Activated CD4-positive, alpha-beta T cell treated with anti-CD3 and anti-CD28 coated beads, Interleukin-2, Interleukin-4, amounts not matched to agents 100 ng/mL and 50 ng/mL, durations not matched to agents 16 hours and 8 hours (primary cell): ENCODE measurements at places on chromosomes 3 and 15.

GRCh38 chr3:173078525-173078924 is 62.5 kb downstream of the SPATA16 start:
- DNase-seq = no peak

DNA sequence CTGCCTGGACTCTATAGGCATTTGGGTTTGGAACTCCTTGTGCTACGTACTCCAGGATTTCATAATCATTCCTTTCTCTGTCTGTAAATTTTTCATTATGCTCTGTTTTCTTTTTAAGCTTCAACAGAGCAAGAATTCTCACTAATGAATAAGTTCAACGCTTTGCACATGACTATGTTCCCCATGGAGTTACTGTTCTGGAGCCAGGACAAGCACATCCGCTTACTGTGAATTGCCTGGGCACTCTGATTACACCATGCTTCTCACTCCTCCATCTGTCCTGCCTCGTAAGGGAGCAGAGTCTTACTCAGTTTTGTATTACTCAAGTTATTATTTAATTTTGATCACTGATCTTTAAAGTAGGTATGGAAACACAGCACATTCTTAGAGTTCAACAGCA is 472.7 kb downstream of the RAP2B start:
- DNase-seq = no peak

DNA sequence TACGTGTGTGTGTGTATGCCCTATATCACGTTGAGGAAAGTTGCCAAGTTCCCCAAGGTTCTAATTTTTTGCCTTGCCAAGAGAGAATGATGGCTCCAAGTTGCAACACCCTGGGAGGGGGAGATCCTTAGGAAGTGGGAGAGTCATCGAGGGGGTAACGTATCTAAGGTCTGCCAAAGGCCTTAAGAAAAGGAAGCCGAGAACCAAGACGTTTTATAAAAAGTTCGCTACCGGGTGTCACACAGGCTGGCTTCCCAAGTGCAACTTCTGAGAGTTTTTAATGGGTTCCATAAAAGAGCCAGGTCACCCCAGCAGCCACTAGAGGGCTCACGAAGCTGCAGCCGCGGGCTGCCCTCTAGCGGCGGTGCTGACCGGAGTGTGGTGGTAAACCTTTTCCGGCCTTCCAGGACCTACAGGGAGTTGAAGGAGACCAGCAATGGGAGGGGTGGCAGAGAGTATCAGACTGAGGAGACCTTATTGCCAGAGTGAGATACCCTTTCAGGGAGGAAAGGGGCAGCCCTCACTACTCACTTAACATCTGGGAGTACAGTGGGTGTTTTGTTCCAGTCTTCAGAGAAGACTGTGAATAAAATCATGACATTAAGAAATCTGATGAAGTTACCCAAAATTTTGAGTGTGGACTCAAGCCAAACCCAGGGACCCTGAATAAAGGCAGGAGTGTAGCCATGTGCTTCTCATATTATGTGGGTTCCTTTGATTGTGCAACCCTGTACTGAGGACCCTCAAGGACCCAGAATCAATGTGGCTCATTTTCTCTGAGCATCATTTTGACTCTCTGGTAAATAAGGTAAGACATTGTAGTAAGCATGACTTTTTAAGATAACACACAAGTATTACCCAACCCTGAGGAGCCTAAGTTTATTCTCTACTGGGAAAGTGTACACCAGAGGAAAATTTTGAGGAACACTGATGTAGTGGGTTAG is 2.5 kb upstream of the RFX7 start:
- peak; percentile 92 for DNase-seq

GRCh38 chr3:56836276-56837163 is 34.8 kb upstream of the ARHGEF3 start:
- no peak for DNase-seq

GRCh38 chr3:184752361-184752760 is 40.5 kb upstream of the MAGEF1 start:
- DNase-seq = no peak

- no peak for DNase-seq
These were observed 96.9 kb upstream of the PFN2 start for GRCh38 chr3:150067561-150067960.

DNA sequence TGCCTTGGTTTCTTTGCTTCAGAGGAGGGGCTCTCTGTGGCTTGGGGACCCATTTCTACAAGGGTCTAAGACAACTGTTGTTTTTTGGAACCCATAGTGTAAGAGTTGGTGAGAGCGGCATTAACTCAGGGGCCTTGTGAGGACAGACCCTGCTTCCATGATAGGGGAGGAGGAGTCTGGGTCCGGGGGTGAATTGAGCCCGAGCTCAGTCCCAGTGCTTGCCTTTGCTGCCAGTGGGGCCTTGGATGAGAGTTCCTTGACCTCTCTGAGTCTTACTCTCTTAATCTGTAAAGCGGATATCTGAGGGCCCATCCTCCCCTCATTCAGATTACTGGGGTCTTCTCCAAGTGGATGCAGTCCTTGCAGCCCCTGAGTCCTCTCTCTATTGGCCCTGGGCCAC is 74.2 kb downstream of the EEFSEC start:
- DNase-seq = no peak

- no peak for DNase-seq
These were observed 524.9 kb upstream of the PROK2 start for GRCh38 chr3:72309661-72310418.

DNA sequence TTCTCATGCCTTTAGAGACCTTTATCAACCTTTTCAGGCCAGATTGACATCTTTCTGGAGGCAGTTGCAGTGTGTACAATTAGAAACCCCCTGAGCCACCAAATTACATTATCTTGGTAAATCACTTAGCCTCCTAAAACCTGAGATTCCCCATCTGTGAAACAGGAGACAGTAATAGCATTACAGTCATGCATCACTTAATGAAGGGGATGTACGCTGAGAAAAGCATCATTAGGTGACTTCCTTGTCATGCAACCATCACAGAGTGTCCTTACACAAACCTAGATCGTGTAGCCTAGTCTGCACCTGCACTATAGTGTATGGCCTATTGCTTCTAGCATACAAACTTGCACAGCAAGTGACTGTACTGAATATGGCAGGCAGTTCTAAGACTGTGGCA is 400.8 kb upstream of the CNTN3 start:
- DNase-seq = no peak

DNA sequence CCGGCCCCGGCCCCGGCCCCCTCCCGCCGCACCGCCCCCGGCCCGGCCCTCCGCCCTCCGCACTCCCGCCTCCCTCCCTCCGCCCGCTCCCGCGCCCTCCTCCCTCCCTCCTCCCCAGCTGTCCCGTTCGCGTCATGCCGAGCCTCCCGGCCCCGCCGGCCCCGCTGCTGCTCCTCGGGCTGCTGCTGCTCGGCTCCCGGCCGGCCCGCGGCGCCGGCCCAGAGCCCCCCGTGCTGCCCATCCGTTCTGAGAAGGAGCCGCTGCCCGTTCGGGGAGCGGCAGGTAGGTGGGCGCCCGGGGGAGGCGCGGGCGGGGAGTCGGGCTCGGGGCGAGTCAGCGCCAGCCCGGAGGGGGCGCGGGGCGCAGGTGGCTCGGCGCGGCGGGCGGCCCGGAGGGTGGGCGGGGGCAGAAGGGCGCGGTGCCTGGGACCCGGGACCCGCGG is 352 bp downstream of the CHRD start:
- DNase-seq = no peak

GRCh38 chr3:113896930-113897329 is 50.9 kb upstream of the ZDHHC23 start:
- no peak for DNase-seq

DNA sequence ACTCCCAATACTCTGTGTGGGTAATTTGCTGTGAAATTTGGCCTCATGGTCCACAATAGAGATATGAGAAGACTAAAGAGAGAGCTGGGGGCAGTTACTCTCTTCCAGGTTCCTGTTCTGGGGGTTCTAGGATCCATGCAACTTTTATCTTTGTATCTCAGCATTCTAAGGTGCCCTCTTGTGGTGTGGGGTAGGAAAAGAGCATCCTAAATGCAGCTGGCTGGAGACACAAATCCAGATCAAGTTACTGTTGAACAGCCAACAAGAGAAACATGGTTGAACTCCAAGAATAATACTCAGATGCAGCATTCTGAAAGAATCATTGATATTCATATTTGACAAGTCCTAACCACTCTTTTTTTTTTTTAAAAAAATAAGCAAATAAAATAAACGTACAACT is 238.2 kb downstream of the GREM1 start:
- peak; percentile 6 for DNase-seq

DNA sequence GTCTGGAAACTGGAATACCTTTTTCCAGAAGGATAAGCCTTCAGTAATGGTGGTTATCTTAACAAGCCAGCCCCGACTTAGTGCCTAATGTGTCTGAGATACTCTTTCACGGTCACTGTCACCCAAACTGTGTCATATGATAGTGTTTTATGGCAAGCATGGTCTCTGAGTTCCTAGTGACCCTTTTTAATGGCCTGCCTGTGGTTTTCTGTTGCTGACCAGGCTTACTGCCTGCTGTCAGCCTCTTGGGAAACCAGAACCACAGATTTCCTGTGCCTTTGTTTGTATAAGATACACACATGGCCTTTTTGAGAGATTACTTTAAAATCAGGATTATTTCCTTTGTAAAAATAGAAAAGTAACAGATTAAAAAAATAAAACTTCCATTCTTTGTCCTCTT is 22.4 kb downstream of the HPS3 start:
- no peak for DNase-seq

DNA sequence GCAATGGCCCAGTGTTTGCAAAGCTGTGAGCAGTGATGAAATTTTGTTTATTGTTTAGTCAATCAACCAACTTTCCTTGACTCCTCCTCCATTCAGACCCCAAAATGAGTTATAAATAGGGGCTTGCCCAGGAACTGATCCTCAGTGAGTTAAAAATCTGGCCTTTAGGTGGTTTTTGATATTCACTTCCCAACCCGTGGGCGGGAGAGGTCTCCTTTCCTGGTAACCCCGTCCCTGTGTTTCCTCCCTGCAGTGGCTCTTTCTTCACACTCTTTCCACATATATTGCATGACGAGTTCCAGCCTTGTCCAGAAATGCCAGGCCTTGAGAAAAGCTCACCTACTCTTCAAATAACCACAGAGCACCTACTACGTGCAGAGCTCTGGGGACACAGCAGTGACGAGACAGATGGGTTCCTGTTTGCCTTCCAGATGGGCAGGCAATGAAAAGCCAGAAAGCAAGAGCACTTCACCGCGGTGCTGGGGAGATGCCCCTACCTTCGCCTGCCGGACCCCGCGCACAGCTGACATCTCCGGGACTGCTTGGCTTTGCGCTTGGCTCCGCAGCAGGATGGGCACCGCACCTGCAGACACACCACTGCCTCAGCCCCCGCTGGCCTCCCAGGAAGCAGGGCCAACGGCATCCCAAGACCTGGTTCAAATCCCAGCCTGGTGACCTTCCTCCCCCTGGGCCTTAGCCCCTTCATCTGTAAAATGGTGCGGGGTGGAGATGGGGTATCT is 17.2 kb downstream of the SSUH2 start:
- no peak for DNase-seq

GRCh38 chr15:74403991-74404563 is 29.7 kb downstream of the SEMA7A start:
- no peak for DNase-seq

DNA sequence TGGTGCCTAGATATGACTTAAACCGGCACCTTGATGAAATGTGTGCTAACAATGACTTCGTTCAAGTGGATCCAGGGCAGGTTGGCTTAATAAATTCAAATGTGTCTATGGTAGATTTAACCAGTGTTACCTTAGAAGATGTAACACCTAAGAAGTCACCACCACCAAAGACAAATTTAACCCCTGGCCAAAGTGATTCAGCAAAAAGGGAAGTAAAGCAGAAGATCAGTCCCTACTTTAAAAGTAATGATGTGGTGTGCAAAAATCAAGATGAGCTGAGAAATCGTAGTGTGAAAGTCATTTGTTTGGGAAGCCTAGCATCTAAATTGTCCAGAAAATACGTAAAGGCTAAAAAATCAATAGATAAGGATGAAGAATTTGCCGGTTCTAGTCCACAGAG is 1.1 kb downstream of the FAN1 start:
- DNase-seq = no peak

GRCh38 chr15:40042791-40043320 is 3.9 kb upstream of the SRP14 start:
- no peak for DNase-seq

GRCh38 chr3:159776779-159777178 is 211.9 kb upstream of the IL12A start:
- DNase-seq = no peak

- no peak for DNase-seq
These were observed 63.1 kb upstream of the ATP13A3 start for GRCh38 chr3:194549853-194550252.

DNA sequence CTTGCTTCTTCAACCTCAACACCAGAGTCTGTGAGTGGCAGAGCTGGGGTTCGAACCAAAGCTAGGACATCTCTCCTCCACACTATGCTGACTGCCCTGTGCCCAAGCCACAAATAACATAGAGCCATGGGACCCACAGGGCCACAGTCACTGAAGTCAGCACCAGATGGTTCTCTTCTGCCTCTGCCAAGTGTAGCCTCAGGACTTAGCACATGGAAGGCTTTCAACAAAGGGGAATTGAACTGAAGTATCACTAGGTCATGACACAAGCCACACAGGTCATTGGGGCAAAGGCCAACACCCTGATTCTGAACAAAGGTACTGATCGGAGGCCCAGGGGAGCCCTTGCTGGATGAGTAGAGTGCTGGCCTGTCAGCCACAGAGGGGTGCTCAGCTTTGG is 83.6 kb downstream of the BDH1 start:
- DNase-seq = no peak

- no peak for DNase-seq
These were observed 89.3 kb upstream of the BHLHE40 start for GRCh38 chr3:4889896-4890295.

- DNase-seq = no peak
These were observed 97.3 kb downstream of the EPHB1 start for GRCh38 chr3:134892326-134892725.

GRCh38 chr3:111852540-111852939 is 6.5 kb upstream of the PHLDB2 start:
- no peak for DNase-seq

GRCh38 chr15:28124841-28125240 is 25.7 kb upstream of the OCA2 start:
- DNase-seq = no peak

GRCh38 chr15:40398413-40398873 is 7.2 kb upstream of the IVD start:
- peak; percentile 60 for DNase-seq

GRCh38 chr3:69997631-69998307 is 1.8 kb upstream of the SAMMSON start:
- DNase-seq = no peak

GRCh38 chr3:196335503-196335948 is 2.7 kb downstream of the TM4SF19 start:
- DNase-seq = no peak
